ENCODE measurements at places on chromosomes 7 and 10.

- DNase-seq: no peak
Observed at GRCh38 chr10:102812231-102812876, 24.9 kb downstream of the CYP17A1 start.

- DNase-seq: no peak
Observed at GRCh38 chr10:1418031-1418550, 319.2 kb downstream of the ADARB2 start.

- no peak for DNase-seq
Observed at GRCh38 chr10:10552948-10553347, 464.7 kb upstream of the CELF2 start.

GRCh38 chr10:89466599-89467035, 52.2 kb downstream of the IFIT5 start:
- DNase-seq: no peak

- DNase-seq: no peak
Observed at GRCh38 chr10:54758791-54759190, 42.2 kb downstream of the PCDH15 start.

- DNase-seq: no peak
Observed at GRCh38 chr7:77459311-77459726, 43.2 kb upstream of the GSAP start.

DNA sequence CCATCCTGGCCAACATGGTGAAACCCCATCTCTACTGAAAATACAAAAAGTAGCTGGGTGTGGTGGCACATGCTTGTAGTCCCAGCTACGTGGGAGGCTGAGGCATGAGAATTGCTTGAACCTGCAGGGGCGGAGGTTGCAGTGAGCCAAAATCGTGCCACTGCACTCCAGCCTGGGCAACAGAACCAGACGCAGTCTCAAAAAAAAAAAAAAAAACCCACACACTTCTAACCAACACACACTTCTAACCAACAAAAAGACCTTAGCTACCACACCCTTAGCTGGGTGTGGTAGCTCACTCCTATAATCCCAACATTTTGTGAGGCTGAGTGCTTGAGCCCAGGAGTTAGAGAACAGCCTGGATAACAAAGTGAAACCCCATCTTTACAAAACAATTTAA, 33.9 kb upstream of the SPOCK2 start:
- DNase-seq: no peak

DNA sequence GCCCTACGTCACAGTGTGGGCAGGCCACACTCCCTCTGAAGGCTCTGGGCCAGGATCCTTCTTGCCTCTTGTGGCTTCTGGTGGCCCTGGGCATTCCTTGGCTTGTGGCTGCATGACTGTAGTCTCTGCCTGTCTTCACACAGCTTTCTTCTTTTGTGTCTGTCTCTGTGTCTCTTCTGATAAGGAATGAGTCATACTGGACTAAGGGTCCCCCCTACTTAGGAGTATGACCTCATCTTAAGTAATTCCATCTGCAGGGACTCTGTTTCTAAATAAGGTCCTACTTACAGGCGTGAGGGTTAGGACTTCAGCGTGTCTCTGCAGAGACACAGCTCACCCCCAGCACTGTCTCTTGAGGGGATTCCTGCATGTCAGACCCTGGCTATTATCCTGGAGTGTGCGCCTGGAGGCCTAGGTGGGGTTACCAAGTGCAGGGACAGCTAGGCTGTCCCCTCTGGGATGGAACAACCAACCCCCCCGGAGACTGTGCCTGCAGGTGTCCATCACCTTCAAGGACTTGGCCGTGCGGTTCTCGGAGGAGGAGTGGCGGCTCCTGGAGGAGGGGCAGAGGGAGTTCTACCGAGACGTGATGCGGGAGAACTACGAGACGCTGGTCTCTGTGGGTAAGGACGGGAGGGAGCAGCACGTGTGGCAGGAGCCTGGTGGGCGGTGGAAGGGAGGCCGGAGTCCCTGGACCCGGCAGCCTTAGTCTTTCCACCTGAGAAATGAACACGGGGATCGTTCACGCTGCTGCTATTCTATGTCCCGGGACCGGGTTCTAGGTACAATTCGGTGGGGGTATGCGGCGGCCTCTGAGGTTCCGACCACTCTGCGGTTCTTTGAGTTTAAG, 54.1 kb downstream of the ZNF467 start:
- DNase-seq: no peak
